ENCODE measurements at places on chromosomes 2 and 18. TPM values are rescaled to one million over a fixed set of nuclear protein-coding genes. Genes with fewer than 3 reads are reported as not detected.

GRCh38 chr2:216495656-216496055 lies 3.0 kb upstream of the RPL37A start:
- no peak for DNase-seq

DNA sequence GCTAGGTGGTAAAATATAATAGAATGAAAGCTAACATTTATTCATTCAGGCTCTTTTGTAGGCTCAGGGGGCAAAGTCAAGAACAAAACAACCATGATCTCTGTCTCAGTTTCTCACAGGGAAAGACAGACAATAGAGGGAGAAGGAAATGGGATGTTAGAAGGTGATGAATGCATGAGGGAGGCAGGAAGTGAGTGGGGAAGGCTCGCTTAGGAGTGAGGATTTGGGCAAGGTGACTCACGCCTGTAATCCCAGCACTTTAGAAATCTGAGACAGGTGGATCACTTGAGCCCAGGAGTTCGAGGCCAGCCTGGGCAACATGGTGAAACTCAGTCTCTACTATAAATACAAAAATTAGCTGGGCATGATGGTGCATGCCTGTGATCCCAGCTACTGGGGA lies 88.4 kb downstream of the CTIF start:
- DNase-seq = no peak

DNA sequence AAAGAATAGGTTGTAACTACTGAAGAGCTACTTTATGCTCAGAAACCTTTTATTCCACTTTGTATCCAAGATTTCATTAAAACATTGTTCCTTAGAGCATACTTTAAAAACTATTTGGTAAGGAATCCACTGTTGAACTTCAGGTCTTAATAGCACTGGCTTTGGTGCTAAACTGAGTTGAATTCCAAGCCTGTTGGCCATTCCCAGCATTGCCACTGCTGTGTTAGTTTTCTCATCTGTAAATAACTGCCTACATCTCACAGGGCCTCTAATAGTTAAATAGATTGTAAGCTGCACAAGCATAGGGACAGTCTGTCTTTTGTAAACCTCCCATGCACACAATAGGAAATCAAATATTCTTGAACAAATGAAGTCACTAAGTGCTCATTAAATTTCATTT lies 86.6 kb downstream of the ORC4 start:
- DNase-seq = no peak

- DNase-seq = no peak
Observed at GRCh38 chr2:157587576-157587975, 41.1 kb downstream of the ACVR1C start.

DNA sequence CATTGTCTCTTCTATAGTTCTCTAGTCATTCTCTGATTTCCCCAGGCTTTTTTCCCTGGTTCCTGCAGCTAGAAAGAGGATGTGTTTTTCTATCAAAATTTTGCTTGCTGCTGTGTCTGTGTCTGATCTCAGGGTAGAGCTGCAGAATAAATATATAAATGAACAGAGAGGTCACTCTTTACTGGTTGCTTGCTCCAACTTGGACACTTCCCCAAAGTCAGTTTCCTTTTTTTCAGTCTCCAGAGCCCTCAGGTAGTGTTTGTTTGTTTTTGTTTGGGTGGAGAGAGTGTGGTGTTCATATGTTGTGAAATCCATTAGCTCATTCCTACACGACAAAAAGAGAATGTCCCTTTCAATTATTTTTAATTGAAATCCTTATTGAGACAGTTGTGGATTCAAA lies 85.8 kb downstream of the CERS6 start:
- DNase-seq = no peak

- no peak for DNase-seq
Observed at GRCh38 chr2:55268288-55268906, 634 bp downstream of the MTIF2 start.

- DNase-seq = no peak
Observed at GRCh38 chr2:179991344-179991743, 15.8 kb downstream of the CWC22 start.

GRCh38 chr2:196935432-196935831 lies 8.9 kb upstream of the PGAP1 start:
- DNase-seq = no peak

DNA sequence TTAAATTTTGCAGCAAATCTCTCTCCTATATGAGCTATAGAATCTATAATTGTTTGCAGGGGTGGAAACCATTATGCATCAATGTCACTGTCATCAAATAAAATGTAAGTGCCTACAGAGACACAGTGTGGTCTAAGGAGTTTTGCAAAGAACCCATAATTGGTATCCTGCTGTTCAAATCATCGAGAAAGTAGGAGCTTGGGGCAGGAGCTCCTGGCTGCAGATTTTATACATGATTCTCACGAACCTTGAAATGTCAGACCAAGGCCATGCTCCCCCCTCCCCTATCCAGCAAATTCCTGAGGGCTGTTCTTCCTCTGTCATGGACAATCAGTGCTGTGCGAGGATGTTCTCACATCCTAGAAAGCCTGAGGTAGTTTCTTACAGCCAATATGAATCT lies 119.5 kb upstream of the CYRIA start:
- DNase-seq = no peak

DNA sequence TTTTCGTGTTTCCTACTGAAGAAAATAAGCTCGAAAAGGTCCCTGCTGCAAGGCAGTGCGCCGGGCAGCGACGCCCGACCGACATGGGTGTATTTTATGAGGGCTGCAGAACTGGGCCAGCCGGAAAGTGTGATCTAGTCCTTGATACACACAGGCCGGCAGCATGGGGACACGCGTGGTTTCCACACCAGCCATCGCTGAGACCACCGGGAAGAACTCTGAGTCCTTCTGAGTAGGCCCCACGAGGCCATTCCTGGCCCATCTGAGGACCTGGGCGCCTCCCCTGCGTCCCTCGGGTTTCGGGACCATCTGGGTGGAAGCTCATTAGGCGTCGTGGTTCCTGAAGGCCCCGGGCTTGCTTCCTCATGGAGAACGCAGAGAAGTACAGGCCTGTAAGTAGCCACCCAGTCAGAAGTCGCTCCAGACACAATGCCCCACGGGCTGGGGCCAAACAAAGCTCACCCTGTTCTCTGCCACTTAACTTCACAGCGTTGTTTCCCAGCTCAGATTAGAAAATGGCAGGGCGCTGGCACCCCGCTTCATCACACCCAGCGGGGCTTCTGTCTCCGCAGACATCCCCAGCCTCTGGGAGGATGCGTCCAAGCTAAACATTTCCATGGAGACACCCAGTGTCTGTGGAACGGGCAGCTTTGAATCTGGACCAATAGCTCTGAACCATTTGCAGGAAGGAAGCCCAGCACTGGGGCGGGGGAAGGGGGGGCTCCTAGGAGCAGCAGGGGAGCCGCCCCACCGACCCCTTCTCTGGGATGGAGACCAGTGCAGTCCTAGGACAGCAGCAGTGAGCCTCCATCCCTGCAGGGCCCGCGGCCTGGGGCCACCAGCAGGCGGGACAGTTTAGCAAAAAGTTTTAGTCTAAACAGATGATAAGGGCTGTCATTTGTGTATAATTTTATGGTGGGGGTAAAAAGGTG lies 2.4 kb downstream of the NFATC1 start:
- DNase-seq = no peak

DNA sequence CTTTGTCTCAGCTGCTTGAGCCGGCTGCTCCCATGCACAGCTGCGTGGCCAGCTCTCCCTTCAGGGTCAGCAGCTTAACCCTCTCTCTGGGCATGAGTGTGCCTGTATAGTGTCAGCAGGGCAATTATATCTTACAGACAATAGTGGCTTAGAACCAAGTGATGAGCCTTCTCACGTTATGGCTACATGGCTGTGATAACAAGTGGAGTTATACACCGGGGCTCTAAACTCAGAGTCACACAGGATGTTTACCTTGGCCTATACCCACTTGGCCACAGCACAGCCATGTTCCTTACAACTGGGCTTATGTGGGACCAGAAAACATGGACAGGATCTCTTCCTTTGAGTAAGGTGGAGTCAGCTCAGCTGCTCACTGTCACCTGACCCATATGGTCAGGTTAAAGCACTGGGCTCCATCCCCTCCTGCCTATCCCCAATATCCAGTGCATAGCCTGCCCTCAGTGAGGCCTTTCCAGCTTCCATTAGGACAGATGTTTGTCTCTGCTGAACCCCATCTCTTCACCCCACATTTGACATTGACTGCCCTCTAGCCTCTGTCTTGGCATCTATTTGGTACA lies 294.2 kb upstream of the NCKAP5 start:
- no peak for DNase-seq

DNA sequence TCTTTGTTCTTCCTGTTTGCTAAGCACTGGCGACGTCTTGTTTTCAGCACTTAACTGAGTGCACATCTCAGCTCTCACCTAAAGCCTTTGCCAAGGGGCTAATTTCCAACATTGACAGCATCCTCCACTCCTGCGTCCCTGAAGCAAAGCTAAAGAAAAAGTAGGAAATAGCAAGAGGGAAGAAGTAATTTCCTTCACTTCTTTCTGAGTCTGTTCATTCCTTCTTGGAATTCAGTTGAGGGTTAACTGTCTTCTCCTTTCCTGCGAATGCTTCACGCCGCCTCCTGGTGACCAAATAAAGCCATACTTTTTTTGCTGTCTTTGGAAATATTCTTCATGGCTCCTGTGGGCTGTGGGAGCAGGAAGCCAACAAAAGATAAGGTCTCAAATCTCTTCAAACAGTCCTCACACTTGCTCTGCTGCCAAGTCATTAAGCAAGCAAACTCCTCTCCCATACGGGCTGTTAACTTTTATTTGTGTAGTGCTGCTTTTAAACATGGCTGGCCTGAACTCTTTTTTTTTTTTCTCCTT lies 100.9 kb downstream of the DPP10 start:
- DNase-seq = no peak

GRCh38 chr2:86293612-86294011 lies 43.8 kb downstream of the REEP1 start:
- no peak for DNase-seq

DNA sequence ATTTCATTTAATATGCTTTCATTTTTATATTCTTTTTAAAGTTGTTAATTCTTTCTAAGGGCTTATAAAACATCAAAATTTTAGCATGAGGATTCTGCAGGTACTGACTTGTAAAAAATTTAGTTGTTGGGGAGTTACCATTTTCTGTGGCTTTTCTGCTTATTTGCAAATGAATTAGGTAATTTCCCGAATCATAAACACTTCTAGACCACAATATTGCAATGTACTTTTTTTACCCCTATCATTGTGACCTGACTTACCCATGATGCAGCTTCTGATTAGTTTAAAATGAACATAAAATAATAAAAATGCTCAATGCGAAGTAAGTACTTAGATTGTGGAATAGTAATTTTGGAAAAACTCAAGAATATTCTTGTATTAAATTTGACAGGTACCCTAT lies 11.4 kb downstream of the ARL6IP6 start:
- DNase-seq = no peak

- DNase-seq = no peak
Observed at GRCh38 chr2:220297093-220297492, 669.7 kb downstream of the SLC4A3 start.

The CRIM1 gene
- 2.6 TPM for total RNA-seq

The ARHGEF4 gene
- 0.63 TPM for total RNA-seq

The SERPINE2 gene
- total RNA-seq = 62.9 TPM

The POU3F3 gene
- total RNA-seq = not detected

The RSAD2 gene
- 5.4 TPM for total RNA-seq

The MOCOS gene
- 0.22 TPM for total RNA-seq

The FAM124B gene
- 0.31 TPM for total RNA-seq

The TMX3 gene
- 69.5 TPM for total RNA-seq
